NCI-H1048 (cell line): ENCODE measurements at places on chromosomes 3 and 15.

DNA sequence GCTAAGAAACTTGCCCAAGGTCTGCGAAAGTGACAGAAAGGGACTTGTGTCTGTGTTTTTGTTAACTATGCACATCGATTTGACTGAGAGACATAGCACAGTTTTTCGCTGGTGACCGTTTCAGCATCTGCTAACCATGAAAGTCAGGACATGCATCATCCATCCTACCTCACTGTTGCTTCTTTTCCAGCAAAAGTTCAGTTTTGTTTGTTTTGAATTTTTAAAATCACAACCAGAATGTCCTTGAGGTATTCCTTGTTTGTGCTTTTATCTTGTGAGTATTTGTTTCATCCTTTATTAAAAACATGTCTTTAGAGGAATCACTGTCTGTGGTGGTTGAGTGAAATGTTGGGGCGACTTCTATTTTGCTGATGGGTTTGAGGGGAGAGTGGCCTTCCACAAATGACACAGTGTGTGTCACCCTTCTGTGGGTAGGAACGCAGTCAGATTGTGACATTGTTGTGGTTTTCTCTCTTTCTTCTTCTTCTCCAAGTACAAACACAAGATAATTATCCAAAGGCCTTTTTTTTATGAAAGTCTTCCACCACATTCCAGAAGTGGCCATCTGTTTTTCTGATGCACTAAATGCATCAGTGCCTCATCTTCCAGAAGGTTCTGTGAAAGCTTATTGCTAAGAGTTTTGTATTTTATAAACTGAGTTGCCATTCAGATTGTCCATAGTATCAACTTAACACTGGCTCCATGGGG is 214.4 kb upstream of the NR2E3 start:
- DNase-seq, result no peak

GRCh38 chr3:158918008-158918407 is 116.2 kb downstream of the MFSD1 start:
- DNase-seq, result no peak

DNA sequence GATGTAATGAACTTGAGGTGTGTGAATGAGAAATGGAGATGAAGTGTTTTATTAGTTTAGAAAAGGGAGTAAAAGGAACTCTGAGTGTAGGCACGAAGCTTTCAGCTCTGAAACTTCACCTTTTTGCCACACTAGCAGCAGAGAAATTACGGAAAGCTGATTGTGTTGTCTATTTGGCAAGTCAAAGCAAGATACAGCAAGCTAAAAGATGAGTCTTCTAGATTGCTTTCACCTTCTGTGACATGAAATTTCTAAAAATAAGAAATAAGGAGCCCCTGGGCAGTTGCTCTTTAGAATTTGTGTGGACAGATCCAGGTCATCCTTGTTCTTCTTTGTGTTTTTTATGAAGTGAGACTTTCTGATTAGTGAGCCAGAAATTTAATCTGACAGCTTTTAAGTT is 143.4 kb downstream of the FNDC3B start:
- DNase-seq, result no peak

- no peak for DNase-seq
These were observed 69.8 kb downstream of the SSUH2 start for GRCh38 chr3:8574670-8575322.

DNA sequence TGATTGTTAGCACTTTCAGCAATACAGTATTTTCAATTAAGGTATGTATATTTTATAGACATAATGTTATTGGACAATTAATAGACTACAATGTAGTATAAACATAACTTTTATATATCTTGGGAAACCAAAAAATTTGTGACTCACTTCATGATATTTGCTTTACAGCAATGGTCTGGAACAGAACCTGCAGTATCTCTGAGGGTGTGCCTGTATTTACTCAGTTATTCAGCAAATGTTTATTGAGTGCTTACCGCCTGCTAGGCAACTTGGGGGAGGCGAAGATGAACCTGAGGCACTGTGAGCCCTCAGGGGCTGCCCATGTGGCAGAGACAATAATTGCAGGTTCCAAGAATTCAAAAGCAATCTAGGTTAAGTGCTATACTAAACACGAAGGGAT is 144.8 kb downstream of the GABRB3 start:
- no peak for DNase-seq
